ENCODE measurements at places on chromosomes 2 and 18. TPM values are rescaled to one million over a fixed set of nuclear protein-coding genes. Genes with fewer than 3 reads are reported as not detected.

- no peak overlapping the region for H3K27ac ChIP-seq
- no peaks in the 10 kb centered on the region for H3K27me3 ChIP-seq
- no peaks in the 10 kb centered on the region for H3K36me3 ChIP-seq
- no peak overlapping the region for H3K4me3 ChIP-seq
- DNase-seq = no peak
Measured at GRCh38 chr2:96369186-96369585, 33.6 kb downstream of the NCAPH start.

DNA sequence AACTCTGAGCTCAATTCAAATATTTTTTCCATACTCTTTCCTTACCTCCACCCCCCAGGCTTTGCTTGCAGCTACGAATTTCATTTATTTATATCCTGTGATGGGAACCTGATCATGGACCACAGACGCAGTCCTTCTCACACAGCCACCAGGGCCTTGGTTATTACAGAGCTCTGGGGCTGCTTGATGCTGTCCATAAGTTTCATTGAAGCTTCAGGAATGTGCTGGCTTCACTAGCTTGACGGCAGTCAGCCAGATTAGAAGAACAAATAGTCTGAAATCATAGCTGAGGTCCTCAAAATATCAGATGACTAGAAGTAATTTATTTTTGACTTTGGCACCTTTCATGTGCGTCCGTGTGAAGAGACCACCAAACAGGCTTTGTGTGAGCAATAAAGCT, 104.9 kb downstream of the VWA3B start:
- H3K36me3 ChIP-seq = no peaks in the 10 kb centered on the region
- H3K4me1 ChIP-seq = no peaks in the 10 kb centered on the region
- H3K4me3 ChIP-seq = no peak overlapping the region

RNF125 gene
- 1.3 TPM for total RNA-seq

- no peaks in the 10 kb centered on the region for H3K36me3 ChIP-seq
- H3K27ac ChIP-seq = no peak overlapping the region
- H3K4me3 ChIP-seq = no peak overlapping the region
- DNase-seq = no peak
- H3K27me3 ChIP-seq = no peaks in the 10 kb centered on the region
- H3K4me1 ChIP-seq = peaks cover 6% of the 10 kb centered on the region
Measured at GRCh38 chr18:34957119-34957863, 83.9 kb upstream of the MAPRE2 start.

DNA sequence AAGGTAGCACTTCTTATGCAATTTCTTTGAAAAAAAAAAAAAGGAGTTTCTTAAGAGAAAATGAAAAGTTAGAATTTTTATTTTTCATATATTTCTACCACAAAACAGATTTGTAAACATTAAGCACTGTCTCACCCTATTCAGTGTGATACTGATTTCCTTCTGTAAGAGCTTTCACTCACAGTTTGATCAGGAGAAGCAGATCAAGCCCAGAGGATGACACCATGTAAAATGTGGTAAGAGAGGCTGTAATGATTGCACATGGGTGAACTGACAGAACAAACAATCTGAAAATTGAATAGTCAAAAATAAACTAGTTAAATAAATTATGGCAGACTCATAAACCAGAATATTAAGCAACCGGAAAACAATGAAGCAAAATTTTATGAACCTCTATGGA, 54.5 kb downstream of the MEMO1 start:
- no peak for DNase-seq
- no peak overlapping the region for H3K27ac ChIP-seq
- H3K4me1 ChIP-seq = peaks cover 4% of the 10 kb centered on the region
- H3K36me3 ChIP-seq = no peaks in the 10 kb centered on the region
- H3K27me3 ChIP-seq = no peaks in the 10 kb centered on the region
- H3K4me3 ChIP-seq = no peak overlapping the region

Data from thyroid gland (tissue), 4 donors.